CD4-positive, alpha-beta T cell treated with Interleukin-21 for 1 hour (primary cell): ENCODE measurements at places on chromosomes 11 and 22.

DNA sequence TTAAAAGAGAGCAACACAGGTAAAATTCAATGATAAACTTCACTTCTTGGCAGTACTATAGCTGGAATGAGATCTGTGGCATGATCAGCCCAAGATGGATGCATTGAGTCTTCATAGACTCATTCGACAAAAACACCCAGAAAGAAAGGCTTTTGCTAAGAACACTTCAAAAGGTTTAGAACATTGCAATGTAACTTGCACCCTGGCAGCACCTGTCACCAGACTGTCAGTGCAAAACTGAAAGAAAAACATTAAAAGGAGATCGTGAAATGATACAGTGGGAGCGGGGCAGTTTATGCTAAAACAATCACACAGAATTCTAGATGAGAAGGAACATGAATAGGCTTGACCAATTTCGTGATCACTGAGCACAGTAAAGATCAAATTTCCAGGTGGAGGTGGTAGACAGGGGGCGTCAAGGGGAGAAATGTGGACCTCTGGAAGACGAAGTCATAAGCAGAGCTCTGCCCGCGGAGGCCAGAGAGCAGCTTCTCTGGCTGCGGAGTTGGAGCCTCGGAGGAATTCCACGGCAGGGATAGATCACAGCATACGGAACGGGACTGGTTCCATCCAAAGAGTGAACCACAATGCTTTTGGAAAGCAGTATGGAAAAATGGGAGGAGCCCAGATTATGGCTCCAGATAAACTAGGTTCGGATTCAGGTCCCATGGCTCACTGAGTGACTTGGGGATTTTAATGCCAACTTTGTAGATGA lies 11.9 kb downstream of the VSIG10L2 start:
- no peak for DNase-seq

DNA sequence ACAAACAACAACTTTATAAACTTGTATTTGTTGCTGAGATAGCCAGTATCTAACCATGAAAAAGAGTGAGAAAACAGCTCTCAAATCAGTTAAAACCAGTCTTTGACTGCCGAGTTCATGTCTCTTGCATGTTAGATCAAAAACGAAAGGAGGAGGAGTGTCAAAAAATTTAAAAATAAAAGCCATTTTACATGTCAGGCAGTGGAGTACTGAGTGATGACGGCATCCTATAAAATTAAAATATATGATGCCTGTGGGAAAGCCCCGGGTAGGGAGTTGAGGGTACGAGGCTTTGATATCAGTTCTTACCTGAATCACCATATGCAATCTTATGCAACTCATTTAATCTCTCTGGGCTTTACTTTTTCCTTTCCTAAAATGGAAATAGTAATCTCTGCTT lies 117.3 kb downstream of the ETS1 start:
- DNase-seq: peak; percentile 86

DNA sequence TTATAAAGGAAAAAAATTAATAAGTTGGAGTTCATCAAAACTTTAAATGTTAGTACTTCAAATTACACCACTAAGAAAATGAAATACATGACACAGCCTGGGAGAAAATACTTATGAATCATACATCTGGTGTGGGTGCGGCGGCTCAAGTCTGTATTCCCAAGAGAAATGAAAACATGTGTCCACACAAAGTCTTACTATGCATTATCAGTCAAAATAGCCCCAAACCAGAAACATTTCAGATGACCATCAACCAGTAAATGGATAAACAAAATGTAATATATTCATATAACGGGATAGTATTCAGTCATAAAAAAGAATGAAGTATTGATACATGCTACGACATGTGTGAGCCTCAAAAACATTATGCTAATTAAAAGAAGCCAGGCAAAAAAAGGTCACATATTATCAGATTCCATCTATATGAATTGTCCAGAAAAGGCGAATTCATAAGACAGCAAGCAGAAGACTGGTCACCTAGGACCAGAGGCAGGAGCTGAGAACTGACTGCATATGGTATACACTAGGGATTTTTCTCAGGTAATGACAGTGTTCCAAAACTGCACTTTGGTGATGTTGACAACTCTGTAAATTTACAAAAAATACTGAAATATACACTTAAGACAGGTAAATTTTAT lies 5.3 kb upstream of the AKIP1 start:
- no peak for DNase-seq

GRCh38 chr11:94457118-94458029 lies 36.3 kb downstream of the MRE11 start:
- DNase-seq: no peak

- DNase-seq: no peak
Observed at GRCh38 chr11:33945481-33946268, 53.8 kb upstream of the LMO2 start.

DNA sequence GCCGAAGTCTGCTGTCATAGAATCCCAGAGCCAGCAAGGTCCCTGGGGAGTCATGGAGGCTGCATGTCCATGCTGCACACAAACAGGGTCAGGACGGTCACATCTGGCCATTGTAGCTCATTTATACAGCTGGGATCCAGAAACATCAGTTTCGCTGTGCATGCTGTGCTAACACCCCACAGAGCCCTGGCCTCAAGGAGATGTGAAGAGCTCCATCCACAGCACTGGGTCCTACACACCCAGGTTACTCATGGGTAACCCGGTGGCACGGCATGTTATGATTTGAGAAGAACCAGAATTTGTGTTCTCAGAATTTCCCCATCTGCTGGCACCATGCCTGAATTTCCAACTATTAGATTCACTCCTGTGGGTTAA lies 146.3 kb upstream of the ARHGAP20 start:
- no peak for DNase-seq

- DNase-seq: no peak
Observed at GRCh38 chr11:37449146-37449545, 851.1 kb upstream of the RAG2 start.

- no peak for DNase-seq
Observed at GRCh38 chr22:30357236-30357570, 396 bp downstream of the CCDC157 start.

GRCh38 chr11:76836613-76837291 lies 24.0 kb upstream of the ACER3 start:
- no peak for DNase-seq

- DNase-seq: no peak
Observed at GRCh38 chr11:68343761-68344256, 31.4 kb downstream of the LRP5 start.

- peak; percentile 70 for DNase-seq
Observed at GRCh38 chr11:64146036-64146955, 19.6 kb downstream of the MACROD1 start.

GRCh38 chr11:19237813-19238212 lies 2.9 kb downstream of the E2F8 start:
- DNase-seq: no peak

DNA sequence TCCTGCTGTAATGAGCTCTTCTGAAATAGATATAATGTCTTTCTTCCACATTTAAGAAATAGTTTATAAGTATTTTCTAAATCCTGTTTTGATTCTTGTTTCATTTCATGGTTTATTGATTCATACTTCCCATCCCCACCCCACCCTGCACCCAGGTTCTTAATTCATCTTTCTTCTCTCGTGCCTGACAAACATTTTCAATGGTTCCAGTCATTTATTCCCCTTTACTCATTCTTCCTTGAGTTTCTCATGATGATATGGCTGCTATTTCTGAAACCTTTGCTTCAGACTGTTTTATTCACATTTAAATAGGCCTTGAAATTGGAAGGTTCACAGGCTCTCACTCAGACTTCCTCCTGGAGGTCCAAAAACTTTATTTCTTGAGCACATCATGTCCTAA lies 142.9 kb downstream of the SPON1 start:
- DNase-seq: no peak

DNA sequence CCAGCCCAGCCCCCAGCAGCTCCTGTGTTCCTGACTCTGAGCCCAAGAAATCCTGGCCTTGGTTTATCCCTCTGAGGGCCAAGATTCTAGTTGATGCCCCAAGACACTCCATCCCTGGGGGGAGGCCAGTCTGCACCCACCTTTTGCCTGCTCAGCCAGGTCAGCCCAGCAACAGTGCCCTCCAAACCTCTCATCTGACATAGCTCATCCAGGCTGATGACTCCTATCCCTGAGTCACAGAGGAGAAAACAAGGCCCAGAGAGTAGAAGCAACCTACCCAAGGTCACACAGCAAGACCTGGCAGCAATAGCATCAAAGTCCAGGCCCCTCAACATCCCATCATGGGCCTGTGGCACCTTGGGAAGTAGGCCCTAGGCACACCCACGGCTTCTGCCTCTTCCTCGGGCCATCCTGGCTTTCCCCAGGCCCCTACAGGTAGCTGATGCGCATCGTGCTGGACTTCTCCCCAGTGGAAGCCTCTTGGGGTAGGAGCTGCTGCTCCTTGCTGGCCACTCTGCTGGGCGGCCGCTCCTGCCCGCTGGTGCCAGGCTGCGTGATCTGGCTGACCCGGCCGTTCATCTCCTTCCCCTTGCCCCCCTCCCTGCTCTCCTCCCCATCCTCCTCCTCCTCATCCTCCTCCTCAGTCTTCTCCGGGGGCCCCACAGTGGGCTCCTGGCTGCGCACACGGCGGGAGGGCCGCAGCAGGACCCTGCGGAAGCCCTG lies 6.0 kb downstream of the SSTR3 start:
- DNase-seq: no peak

GRCh38 chr22:20435436-20436306 lies 2.0 kb downstream of the SCARF2 start:
- no peak for DNase-seq

GRCh38 chr11:69317401-69318092 lies 23.6 kb downstream of the MYEOV start:
- DNase-seq: no peak

GRCh38 chr22:27642104-27642800 lies 159.3 kb downstream of the MN1 start:
- no peak for DNase-seq

DNA sequence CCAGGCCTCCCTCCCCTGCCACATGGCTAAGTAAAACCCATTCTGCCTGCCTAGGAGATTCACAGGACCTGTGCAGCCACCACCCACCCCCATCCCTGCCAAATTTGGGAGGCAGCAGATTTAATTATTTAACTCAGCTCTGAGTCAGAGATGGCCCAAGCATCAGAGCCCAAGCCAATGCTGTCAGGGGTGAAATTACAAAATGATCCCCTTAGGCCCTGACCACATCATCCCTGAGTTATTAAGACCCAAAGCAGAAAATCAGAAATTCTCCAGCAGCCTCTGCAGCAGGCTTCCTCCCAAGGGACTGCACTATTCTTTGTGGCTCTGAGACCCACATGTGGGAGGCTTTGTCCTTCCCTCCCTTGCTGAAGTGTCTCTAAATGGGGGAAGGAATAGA lies 52.8 kb upstream of the RRAS2 start:
- no peak for DNase-seq

DNA sequence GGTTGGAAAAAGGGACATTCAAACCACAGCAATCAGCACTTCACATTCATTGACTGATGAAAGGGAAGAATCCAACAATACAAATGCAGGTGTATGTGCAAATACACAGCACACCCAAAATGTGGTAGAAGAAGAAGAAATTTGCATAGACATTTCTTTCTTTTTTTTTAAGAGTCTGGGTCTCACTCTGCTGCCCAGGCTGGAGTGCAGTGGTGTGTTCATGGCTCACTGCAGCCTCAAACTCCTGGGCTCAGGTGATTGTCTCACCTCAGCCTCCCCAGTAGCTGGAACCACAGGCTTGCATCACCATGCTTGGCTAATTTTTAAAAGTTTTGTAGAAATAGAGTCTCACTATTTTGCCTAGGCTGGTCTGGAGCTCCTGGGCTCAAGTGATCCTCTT lies 21.9 kb downstream of the CARS1 start:
- no peak for DNase-seq

- no peak for DNase-seq
Observed at GRCh38 chr11:67705264-67705663, 30.8 kb upstream of the ALDH3B2 start.

DNA sequence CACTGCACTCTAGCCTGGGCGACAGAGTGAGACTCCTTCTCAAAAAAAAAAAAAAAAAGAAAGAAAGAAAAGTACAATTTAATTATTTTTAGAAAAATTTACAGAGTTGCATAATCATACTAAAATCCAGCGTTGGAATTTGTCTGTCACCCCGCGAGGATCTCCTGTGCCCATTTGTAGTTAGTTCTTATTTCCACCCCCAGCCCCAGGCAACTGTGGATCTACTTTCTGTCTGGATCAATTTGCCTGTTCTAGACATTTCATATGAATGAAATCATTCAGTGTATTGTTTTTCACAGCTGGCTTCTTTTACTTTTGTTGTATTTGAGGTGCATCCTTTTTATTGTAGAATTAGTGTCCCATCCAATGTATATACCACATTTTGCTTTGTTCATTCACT lies 102.6 kb upstream of the RASSF10 start:
- no peak for DNase-seq

DNA sequence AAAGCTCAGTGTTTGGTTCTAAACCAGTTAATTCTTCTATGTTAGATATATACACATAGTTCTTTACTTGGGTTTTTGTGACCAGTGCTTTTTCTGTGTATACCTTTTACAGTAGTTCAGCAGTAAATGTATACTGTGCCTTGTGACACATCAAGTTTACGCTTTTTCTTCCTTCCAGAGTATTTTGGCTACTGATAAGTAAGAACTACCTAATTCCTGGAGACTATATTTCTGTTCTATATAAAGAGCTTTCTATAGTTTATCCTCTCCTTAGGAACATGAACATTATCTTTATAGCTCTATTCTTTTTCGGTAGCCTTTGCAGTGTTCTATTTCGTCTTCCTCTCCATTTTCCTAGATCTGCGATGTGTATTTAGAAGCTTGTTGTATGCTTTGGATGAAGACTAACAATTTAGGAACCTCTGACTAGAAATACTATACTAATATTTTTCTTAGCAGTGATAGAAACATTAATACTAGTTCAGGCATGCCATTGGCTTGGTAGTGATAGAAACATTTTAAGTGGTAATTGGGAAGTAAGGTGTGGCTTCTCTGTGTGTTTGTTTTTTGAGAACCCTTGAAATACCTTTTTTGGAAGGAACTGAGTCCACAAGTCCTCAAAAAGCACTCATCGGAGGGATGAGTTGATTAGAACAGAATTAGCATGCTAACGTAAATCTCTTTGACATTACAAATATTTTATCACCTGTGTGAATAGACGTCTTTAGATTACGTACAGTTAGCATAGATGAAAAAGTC lies 74.6 kb downstream of the ARHGEF12 start:
- DNase-seq: no peak

DNA sequence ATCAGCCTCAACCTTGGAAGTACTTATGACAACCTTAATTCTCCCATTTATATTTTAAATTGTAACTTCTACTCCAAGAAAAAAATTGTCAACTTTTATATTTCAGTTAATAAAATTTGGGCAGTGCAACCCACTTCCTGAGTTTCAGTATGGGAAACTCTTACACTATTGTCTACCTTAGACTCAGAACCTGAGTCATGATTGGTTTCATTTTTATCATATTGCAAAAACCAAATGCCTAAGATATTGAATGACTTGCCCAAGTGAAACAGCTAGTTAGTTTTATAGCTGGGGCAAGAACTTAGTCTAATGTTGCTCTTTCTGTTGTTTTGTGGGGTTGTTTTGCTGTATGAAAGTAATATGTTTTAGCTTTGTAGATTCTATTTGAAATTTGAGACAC lies 334.0 kb upstream of the ARHGAP42 start:
- no peak for DNase-seq

GRCh38 chr11:129018126-129018525 lies 75.5 kb upstream of the TP53AIP1 start:
- DNase-seq: no peak

GRCh38 chr22:48605856-48606481 lies 1221.7 kb downstream of the BRD1 start:
- DNase-seq: no peak
